Esophagus muscularis mucosa (tissue), 4 donors: ENCODE measurements at places on chromosomes 16 and 17. TPM values are rescaled to one million over a fixed set of nuclear protein-coding genes. Genes with fewer than 3 reads are reported as not detected.

COL1A1 gene
- 20.7 TPM for total RNA-seq

CSH2 gene
- total RNA-seq = not detected

GRCh38 chr17:82825540-82826124 lies 14.2 kb downstream of the ZNF750 start:
- DNase-seq = no peak

GRCh38 chr17:14211801-14212200 lies 24.9 kb downstream of the CDRT15 start:
- peak; percentile 90 for DNase-seq

DNA sequence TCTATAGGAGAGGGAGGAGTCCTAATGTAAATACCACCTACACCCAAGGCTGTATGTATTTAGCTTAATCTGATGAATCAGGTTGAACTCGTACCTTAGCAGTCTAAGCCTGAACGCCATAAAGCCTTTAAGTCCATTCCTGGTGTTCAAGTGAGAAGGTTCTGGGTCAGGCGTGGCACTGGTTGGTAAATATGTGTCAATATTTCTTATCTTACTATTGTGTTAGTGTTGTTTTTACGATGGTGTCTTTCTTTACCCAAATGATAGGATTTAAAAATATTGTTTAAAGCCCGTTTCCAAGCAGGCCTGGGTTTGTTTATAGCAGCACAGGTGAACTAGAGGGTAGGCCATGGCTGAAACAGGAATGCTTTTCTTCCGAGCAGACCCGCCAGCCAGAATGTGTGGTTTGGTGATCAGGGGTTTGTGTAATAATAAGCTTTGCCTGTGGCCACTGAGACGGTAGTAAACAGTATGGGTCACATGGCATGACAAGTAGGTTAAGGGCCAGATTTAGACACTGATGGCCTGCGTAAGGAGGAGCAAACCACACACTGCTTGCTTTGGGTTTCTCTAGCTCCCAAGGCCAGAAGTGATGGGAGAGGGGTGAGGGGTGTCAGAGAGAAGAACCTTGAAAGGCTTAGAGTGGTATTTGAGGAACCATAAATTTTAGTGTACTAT lies 3.3 kb downstream of the TMEM94 start:
- DNase-seq = no peak

GRCh38 chr17:49510720-49511110 lies 15.6 kb downstream of the NGFR start:
- no peak for DNase-seq

CHST4 gene
- 0.26 TPM for total RNA-seq

- peak; percentile 94 for DNase-seq
These were observed at the start of gene THRA for GRCh38 chr17:40062329-40063186. Gene THRA (plus strand): TSS chr17:40062965. CDS start chr17:40074489, 11,524 bp downstream.

ODAD4 gene
- total RNA-seq = 0.91 TPM

ELAC2 gene
- total RNA-seq = 88.1 TPM

- DNase-seq = no peak
These were observed 16.5 kb downstream of the GLP2R start for GRCh38 chr17:9842057-9842758.

DNA sequence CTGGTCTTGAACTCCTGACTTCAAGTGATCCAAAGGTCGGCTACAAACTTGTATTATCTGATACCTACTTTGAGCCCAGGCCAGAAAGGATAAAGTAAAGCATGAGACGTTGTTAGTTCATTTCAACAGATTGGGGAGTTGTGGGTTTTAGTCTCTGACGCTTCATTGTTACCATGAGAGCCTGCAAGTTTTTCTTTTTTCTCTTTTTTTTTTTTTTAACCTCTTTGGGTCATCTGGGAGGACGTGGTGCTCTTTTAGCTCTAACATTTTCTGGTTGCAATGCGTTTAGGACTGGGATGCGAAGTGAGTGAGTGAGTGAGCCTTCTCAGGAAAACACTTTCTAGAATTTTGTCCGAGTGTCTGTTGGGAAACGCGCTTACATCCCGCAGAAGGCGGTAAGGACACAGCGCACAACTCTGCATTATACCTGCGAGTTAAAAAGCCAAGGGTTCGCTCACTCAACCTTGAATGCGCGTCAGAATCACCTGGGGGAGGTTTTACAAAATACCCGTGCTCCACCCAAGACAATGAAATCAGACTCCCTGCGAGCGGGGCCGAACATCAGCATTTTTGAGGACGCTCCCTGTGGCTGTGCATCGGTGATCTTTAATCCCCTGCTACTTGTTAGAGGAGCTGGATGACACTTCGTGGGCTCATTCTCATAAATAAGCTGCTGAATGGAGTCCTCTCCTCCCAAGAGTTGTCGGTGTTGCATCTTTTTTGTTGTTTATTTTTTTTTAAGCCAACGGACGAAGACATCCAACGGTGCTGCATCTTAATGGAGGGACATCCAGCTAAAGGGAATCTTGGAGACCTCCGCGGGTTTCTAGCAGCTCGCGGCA lies 629 bp upstream of the RNF135 start:
- no peak for DNase-seq

DNA sequence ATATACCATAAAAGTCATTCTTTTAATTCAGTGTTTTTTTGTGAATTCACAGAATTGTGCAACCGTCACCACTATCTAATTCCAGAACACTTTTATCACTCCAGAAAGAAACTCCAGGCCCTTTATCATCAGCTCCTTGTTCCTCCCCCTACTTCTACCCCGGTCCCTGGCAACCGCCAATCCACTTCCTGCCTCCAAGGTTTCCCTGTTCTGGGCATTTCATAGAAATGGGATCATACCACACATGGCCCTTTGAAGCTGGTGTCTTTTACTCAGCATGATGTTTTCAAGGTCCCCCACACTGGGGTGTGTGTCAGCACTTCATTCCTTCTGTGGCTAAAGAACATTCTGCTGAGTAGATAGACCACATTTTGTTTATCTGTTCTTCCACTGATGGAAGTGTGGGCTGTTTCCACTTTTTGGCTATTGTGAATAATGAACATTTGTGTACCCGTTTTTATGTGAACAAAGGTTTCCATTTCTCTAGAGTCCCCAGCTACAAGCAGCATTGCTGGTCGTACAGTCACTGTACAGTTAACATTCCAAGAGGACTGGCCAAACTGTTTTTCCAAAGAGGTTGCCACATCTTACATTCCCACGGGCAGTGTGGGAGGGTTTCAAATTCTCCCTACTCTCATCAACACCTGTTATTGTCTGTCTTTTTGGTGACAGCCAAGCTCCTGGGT lies 75.8 kb upstream of the ZNF469 start:
- no peak for DNase-seq

KRT33A gene
- total RNA-seq = not detected

DNA sequence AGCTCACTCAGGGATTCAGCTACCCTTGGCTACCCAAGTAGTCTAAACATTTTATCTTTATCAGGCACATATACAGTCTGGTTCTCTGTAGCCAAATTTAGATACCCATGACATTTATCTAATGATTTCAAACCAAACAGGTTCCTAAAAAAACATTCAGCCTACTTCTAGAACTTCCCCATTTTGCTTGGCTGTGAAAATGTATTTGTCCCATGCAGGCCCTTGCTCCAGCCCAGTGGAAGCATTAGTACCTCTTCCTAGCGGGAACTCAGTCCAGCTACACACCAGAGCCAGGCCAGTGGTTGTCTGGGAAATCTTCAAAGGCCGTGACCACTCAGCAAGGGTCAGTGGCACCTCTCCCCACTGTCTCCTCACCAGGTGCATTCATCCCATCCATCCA lies 26.2 kb upstream of the NAGLU start:
- no peak for DNase-seq

KCNAB3 gene
- total RNA-seq = 0.32 TPM

GRCh38 chr16:27102701-27103575 lies 36.2 kb downstream of the C16orf82 start:
- no peak for DNase-seq

GRCh38 chr16:67286441-67287235 lies 7.3 kb downstream of the PLEKHG4 start:
- no peak for DNase-seq

DNA sequence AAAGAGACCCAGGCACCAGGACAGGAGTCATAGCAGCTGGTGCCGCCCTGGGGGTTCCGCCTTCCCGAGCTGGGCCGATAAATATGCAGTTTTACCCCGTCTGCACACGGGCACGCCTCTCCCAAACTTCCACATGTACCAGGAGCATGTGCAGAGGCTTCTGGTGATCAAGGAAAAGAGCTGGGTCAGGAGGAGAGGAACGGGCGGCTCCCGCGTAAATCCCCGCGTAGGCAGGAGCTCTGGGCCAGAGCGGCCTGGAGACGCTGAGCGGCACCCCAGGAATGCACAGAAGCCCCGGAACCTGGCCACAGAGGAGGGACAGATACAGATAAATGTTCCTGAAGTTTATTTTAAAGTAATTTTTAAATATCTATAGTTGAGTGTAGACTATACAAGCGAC lies 46.6 kb upstream of the METRNL start:
- DNase-seq = no peak

DNA sequence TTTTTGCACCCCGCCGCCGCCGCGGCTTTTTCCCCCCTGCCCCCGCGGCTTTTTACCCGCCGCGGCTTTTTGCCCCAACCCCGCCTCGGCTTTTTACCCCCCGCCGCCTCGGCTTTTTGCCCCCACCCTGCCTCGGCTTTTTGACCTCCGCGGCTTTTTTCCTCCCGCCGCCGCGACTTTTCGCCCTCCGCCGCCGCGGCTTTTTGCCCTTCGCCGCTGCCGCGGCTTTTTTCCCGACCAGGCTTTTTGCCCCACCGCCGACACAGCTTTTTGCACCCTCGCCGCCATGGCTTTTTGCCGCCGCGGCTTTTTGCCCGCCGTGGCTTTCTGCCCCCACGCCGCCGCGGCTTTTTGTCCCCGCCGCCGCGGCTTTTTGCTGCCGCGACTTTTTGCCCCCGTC lies 137.0 kb upstream of the TP53TG3D start:
- peak; percentile 47 for DNase-seq

TRIM25 gene
- 13.9 TPM for total RNA-seq

- no peak for DNase-seq
These were observed 804 bp downstream of the BORCS6 start for GRCh38 chr17:8189041-8189710.

DNA sequence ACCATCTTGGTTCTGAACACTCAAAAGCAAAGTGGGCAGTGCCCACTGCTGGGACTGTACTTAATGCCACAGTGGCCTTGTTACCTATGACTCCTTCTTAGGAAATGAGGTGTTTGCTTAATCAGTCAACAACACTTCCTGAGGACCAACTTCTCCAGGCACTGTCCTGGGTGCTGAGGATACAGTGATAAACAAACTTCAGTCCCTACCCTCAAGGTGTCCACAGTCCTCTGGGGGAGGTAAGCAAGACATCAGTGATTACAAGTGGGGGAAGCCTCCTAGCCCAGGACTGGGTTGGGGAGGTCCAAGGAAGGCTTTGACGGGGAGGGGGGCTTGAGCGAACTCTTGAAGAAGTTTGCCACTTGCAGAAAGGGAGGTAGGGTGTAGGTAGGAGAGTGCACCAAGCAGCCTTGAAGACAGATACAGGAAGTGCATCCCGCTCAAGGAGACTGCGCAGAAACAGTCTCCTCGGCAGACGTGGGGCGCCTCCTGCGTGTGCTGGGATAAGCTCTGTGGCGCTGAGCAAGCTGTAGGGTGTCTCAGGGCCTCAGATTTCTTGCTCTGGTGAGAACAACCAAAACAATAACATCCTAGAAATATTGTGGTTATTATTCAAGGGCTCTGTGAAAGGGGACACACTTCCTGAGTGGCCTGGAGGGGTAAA lies 2.6 kb upstream of the ABCC3 start:
- no peak for DNase-seq

GNAO1 gene
- total RNA-seq = 3.0 TPM

FAM20A gene
- total RNA-seq = 3.3 TPM

SF3B3 gene
- total RNA-seq = 90.6 TPM

GRCh38 chr17:56672195-56672594 lies 78.7 kb downstream of the NOG start:
- no peak for DNase-seq
